ENCODE measurements at places on chromosomes 16 and 17.

DNA sequence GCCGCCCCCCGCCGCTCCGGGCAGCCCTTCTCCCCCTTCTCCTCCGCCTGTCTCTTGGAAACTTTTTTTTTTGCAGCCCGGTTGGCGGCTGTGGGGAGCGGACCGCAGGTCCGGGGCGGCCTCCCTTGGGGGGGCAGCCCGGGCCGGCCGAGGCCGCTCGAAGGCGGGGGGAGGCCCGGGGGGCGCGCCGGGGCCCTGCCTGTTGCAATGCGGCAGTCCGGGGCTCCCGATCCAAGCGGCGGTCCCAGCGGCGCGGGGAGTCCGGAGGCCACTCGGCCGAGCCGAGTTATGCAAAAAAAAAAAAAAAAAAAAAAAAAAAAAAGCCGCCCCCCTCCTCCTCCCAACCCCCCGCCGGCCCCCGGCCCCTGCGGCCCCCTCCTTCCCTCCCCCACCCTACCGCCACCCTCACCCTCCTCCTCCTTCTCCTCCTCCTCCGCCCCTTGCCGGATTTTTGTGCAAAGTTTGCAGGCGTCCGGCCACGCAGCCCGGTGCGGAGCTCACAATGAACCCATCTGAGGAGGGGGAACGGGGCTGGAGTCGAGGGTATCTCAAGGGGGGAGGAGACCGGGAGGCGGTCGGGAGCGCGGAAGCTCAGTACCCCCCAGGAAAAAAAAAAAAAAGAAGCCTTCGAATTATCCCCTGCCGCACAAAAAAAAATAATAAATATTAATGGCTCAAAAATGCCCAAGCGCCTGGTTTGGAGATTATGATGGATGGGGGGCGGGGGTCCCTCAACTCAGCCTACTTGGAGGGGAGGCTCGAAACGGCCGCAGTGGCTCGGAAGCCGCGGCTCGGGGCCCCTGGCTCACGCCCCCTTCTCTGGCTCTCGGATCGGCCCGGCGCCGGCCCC lies at the start of gene ZNF423:
Gene ZNF423 (minus strand): TSS at position 291 of the 850 bp plus-strand sequence. CDS start 338 bp downstream, outside the sequence.
- DNase-seq: no peak

DNA sequence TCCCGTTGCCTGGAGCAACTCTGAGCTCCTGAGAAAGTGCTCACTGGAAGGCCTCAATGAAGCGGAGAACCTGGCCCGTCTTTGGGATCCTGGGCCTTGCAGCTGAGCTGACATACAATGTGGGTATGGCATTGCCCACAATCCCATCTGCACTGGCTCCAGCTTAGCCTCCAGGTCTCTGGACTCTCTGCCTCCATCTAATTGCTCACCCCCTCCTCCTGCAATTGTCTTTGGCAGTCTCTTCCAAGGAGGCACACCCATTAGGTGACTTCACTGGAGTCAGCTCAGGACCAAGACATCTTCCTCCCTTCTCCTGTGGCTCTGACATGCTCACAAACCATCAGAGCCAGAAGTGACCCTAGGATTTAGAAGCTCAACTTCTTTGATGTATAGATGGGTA lies 1.5 kb downstream of the DLX4 start:
- no peak for DNase-seq

- DNase-seq: no peak
Observed at GRCh38 chr17:57355090-57355859, 99.0 kb downstream of the MSI2 start.

GRCh38 chr17:4657678-4658077 lies 16.2 kb upstream of the ALOX15 start:
- DNase-seq: no peak

All from kidney capillary endothelial cell (primary cell).